ENCODE measurements at places on chromosomes 11 and 22.

DNA sequence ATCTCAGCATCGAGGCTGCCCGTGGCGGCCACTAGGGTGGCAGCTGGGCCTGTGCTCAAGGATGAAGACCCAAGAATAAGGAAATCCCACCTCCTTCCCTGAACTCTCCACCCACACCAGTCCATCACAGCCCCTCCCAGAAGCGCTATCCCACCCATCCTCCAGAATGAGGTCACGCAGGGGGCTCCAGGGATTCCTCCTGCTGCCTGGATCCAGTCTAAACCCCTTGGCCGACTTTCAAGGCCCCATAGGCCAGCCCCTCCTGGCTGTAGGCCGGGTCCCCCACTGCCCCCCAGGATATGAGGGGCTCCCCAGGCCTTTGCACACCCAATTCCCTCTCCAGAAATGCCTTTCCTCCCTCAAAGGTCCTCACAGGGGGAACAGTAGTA, 19.0 kb upstream of the SCGB1A1 start:
- no peak for DNase-seq

DNA sequence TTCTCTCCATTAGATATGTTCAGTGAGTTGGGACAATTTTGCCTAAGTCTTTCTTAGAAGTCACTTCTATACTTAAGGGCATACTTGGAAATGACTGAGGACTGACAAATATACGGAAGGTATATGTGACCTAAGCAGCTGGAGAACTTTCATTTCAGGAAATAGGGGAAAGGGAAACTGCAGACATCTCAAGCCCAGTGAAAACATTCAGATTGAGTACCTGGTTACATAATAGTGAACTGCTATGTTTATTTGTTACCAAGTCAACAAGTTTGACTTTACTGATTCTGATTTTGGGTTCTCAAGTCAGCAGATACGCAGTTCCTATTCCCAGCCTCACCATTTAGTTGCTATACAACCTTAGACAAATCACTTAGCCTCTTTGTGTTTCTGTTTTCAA, 1173.9 kb downstream of the LRRC4C start:
- no peak for DNase-seq

- DNase-seq = no peak
These were observed 13.7 kb downstream of the ZBTB44 start for GRCh38 chr11:130301002-130301401.

- DNase-seq = no peak
These were observed at the start of gene C1QTNF6 for GRCh38 chr22:37187891-37188761. TSS of gene C1QTNF6 (minus strand) at chr22:37188247. CDS start at chr22:37188213, 34 bp downstream.

- DNase-seq = peak; percentile 66
These were observed 5.8 kb downstream of the MGAT3 start for GRCh38 chr22:39462443-39463221.

DNA sequence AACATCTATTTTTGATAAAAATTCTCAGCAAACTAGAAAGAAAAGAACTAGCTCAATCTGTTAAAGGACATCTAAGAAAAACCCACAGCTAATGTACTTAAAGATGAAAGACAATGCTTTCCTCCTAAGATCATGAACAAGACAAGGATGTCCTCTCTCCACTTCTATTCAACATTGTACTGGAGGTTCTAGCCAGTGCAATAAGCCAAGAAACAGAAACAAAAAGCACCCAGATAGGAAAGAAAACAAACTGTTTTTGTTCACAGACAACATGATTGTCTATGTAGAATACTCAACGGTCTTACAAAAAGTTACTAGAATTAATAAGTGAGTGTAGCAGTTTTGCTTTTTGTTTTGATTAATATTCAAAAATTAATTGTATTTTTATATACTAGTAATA, 7.8 kb downstream of the CD3D start:
- DNase-seq = no peak

DNA sequence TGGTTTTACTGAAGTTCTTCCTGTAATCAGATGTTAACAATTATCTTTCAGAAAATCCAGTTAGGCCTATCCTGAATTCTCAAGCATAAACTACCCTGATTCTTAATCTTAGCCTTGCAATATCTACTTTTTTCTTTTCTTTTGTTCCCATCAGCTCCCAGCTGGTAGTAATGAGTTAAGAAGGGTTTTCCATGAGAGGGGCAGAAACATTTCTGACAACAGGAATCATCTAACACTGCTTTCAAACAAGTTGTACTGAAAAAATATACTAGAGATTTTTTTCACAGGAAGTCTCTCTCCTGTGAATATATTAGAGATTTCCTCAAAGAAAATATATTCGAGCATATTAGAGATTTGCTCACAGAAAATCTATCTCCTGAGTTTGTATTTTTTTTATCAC, 3.3 kb upstream of the TRIM6 start:
- DNase-seq = no peak

DNA sequence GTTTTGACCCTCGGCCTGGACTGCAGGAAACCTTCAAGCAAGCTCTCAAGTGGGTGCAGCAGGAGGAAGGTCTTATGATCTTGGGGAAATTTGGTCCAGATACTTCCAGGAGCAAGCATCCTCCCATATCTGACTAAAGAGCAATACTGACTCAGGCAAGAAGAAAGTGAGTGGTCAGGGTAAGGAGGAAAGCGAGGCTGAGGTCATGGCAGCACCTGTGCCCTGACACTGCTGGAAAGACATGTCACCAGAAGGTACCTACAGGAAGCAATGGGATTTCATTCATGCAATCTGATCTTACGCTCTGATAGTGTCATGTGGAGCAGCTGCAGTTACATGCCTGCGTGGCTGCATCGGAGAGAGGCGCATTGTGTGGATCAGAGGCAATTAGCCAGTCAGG, 6.5 kb upstream of the TOP3B start:
- DNase-seq = no peak

DNA sequence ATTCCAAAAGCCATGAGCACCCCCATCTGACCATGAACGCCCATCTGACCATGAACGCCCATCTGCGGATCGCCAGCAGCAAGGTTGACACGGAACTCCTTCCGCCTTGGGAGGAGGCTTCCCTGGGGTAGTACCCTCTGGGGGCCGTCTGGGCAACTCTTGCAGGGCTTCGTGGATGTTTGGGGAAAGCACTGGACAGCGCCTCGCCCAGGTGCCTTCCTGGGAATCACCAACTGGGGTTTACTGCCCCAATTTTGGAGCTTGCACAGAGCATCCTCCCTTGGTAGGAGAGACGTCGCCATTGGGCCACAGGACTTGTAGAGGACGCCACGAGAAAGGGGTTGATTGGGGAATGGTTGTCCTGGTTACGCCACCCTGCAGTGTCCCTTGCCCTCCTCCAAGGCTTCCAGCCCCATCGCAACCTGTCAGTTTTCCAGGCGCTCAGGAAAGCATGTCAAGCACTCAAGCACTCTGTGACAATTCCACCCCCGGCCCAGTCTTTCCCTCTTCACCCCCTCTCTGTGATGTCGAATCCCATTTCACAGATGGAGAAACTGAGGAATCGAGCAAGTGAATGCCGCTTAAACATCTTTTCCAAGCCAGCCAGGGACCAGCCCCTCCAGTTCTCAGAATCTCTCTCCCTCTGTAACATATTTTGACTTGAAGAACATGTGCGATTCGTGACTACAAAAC, 914 bp upstream of the PRDM11 start:
- DNase-seq = peak; percentile 20

DNA sequence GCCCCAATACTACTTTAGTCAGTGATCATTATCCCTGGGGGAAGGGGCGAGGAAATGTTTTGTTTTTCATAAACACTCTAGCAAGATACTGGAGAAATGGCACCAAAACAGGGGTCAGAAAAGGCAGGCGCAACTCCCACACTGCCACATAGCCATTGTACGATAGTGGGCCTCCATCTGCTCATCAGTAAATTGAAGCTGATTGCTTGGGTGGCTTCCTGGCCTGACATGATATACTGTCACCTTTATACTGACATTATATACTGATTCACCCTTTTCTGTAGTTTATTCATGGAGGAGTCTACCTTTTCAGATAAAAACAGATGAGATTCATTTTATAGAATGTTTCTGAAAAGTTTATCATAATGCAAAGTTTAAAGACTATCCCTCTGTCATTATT, 51.6 kb upstream of the CCDC34 start:
- no peak for DNase-seq

DNA sequence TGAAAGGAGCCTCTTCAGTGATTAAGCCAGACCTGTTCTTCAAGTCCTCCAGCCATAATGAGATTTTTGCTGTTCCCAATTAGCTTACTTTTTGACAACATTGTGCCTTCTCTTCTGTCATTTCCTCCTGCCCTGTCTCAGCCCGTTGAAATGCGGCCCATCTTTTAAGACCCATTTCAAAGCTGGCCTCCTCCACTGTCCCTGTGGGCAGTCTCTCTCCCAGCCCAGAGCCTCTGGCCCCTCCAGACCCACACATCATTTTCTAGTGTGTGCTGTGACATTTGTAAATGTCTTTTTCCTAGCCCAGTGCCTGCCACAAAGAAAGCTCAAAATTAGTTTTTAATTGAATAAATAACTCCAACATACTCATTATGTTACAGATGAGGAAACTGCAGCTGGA, 70.9 kb downstream of the BUD13 start:
- DNase-seq = no peak

DNA sequence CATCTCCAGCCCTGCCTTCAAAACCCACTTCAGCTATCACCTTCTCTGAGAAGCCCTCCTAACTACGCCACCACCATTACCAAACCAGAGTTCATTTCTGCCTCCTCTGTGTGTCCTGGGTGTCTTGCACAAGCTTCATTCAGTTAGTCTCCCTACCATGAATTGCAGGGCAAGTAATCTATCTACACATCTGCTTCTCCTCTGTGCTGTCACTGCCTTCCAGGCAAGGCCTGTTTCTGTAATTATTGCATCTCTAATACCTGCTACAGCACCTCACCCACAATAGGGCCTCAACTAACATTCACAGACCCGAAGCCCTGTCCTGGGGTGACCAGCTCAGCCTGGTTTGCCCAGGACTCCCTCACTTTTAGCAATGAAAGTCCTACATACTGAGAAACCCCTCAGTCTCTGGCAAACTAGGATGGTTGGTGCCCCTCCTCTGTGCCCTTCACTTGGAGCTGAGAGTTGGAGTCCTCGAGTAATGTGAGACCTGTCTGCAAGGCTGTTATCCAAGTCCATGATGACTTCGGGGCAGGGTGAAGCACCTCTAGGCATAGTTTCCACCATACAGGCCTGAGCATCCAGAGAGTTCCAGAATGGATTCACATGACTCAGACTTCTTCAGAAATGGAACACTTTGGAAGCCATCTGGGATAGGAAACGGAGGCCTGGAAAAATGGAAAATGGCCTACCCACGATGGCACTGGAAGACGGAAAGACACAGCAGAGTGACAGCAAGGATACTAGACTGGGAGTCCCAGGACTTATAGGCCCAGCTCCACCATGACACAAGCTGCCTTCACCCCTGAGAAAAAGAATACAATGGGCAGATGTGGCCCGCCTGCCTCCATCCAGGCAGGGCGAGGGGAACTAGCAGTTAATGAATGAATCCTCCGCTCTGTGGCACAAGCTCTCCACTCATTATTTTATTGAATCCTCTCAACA, 269.3 kb downstream of the BUD13 start:
- DNase-seq = no peak

- peak; percentile 53 for DNase-seq
These were observed 5.7 kb downstream of the DIXDC1 start for GRCh38 chr11:111942829-111943228.

DNA sequence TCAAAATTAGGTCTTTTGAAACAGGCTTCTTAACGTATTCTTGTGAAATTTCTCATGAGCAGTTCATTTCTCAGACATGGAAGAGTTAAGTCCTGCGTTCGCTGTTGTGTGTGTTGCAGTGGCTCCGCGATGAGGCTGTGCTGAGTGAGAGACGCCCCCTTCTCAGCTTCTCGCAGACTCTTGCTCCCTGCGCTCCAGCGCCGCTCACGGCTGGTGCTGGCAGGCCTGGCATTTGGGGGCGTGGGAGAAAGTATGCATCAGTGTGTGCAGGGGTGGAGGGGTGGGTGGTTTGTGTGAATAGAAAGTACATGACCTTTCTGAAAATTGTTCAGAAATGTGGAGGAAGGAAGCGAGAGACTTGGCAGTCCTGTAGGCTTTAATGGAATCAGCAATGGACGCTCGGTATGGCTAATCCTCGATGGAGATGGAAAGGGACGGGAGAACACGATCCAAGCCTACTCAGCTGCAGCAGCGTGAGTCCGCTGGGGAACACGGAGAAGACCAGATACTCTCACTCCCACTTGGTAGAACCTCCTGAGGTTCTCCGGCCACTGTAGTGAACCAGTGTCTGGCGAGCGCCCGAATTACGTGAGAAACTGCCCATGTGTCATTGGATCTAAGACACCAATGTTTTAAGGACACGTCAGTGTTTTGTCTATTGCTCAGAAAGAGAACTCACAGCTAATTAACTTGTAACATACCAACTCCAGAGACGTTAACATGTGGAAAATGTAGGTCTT, 5.9 kb downstream of the TAB1 start:
- no peak for DNase-seq

DNA sequence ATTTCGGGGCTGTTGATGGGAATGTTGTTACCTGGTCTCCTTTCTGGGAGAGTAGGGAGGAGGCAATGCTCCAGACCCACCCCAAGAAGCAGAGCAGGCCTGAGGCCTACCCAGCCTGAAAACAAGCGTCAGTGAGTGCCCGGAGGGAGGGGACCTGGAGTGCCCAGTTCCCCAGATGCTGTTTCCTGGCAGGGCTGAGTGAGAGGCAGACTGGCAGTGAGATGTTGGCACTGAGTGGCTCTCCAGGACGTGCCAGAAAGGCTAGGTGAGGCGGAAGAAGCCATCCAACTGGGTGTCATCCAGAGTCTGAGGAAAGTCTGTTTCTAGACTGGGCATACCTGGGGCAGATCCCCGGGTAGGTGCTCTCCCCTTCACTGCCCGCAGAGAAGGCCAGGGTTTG, 1.3 kb downstream of the POU2F3 start:
- DNase-seq = no peak

DNA sequence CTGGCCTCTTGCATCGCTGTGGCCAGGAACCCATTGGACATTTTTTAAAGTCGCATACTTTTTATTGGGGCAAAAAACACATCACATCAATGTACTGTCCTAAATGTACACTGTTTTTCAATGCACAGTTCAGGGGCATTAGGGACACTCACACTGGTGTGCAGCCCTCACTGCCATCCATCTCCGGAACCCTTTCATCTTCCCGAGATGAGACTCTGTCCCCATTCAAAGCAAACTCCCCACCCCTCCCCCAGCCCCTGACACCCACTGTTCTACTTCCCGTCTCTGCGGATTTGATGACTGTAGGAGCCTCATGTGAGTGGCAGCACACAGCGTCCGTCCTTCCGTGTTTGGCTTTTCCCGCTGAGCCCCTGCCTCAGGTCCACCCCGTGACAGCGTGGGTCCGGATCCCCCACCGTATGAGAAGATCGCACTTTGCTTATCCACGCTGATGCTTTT, 41.8 kb upstream of the TH start:
- peak; percentile 72 for DNase-seq

Measured in suppressor macrophage treated with lipopolysaccharide for 1 hour (primary cell).